ENCODE measurements at places on chromosomes 5 and 9.

- no peak for DNase-seq
Measured at GRCh38 chr9:109733690-109734089, 46.3 kb upstream of the PALM2AKAP2 start.

DNA sequence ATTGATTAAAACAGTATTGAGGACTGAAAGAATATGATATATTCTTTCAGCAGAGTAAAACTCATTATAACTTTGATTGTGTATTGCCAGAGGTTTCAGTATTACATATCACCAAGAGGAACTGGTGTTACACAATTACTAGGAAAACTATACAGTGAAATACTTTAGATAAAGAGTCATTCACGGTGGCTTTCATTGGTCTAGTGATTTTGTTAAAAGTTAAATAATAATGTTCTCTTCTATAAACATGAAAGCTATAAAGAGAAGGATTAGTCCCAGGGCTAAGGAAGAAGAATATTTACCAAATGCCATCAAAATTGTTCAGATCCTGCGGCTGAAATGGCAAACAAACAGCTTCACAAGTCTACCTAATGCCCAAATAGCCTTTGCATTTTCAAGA lies 306.2 kb downstream of the SEMA5A start:
- DNase-seq = no peak

DNA sequence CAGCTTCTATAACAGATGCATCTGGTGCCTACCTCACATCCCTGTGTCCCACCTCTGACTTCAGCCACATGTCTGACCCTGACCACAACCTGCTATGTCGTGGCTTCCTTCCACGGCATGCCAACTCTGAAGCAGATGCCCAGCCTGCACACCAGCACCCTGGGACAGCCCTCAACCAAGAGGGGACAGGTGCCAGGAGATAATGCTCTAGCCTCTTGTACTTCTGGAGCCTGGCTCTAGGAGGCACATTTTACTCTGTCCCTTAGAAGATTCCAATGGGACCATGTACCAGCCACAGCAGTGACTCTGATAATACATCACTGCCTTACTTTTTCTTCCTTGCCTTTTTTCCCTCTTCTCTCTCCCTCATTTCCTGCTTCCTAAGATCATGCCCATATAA lies 51.4 kb downstream of the EBF1 start:
- DNase-seq = no peak

DNA sequence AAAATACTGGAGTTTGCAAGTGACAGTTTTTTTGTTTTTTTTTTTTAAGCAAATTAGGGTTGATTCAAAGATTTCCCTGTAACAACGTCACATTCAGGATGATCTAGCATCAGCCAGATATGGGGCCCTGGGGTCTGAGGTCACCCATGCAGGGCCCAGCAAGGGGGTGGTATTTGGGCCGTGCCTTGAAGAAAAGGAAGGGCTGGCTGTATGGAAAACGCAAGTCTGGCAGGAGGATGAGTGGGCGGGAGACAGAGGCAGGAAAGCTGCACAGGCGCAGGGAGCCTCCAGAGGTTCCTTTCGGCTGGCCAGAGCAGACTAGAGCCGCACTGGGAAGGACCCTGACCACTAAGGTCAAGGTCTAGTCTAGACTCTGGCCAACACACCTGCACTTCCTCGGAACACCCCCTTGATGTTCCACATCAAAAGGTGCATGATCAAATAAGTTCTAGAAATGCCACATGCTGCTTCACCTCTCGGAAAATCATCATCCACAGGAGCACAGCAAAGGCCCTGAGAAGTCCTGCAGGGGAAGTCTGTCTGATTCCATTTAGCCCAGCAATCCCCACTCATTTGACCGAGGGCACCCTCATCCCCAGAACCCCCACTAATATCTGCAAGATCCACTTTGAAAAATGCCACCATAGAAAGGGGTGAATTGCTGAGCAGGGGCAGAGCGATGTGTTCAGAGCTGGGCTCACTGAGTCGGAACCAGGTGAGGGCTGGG lies 21.1 kb upstream of the CPLX2 start:
- no peak for DNase-seq

DNA sequence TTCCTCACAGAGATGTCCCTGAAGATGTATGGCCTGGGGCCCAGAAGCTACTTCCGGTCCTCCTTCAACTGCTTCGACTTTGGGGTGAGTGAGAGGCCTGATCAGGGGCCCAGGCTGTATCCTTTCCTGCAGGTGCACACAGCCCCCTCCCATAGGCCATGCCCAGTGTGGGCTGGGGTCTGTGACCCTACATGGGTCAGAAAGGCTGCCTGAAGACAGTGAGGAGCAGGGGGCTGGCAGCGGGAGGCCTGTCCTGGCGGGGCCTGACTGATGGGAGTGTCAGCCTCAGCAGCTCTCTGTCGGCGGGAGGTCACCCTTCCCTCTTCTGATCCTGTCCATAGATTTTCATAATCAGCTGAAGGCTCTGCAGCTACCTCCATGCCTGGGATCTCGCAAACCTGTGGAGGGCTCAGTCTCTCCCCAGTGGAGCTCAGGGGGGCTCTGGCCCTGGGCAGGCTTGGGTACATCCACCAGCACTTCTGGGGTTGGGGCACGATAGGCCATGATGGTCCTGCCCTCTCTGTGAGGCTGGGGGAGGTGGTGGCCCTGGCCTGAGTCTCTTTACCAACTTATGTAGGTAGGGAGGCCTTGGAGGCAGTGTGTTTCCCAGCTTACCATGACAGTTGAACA lies 98.5 kb downstream of the CACNA1B start:
- DNase-seq = peak; percentile 36

DNA sequence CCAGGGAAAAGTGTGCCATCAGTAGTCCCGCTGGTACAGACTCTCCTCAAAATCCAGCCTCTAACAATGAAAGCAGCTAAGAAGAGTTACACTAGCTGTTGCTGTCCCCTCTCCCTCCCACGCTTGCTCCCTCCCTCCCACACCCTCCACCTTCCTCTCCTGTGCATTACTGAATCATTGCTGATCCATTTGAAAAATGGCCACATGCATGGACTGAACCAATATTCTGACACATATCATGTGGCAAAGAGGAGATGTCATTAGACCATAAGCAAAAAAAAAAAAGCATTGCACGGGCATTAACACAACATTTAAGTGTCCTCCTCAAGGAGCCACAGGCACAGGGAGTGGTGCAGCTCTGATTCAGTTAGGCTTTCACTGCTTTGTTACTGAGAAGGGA lies 37.9 kb downstream of the LHFPL2 start:
- DNase-seq = no peak

GRCh38 chr5:127550652-127551409 lies 33.4 kb downstream of the PRRC1 start:
- no peak for DNase-seq

- DNase-seq = peak; percentile 88
Measured at GRCh38 chr5:54517512-54518145, at the start of gene SNX18. Gene SNX18 (plus strand): TSS chr5:54517759. CDS start chr5:54517953, 194 bp downstream.

DNA sequence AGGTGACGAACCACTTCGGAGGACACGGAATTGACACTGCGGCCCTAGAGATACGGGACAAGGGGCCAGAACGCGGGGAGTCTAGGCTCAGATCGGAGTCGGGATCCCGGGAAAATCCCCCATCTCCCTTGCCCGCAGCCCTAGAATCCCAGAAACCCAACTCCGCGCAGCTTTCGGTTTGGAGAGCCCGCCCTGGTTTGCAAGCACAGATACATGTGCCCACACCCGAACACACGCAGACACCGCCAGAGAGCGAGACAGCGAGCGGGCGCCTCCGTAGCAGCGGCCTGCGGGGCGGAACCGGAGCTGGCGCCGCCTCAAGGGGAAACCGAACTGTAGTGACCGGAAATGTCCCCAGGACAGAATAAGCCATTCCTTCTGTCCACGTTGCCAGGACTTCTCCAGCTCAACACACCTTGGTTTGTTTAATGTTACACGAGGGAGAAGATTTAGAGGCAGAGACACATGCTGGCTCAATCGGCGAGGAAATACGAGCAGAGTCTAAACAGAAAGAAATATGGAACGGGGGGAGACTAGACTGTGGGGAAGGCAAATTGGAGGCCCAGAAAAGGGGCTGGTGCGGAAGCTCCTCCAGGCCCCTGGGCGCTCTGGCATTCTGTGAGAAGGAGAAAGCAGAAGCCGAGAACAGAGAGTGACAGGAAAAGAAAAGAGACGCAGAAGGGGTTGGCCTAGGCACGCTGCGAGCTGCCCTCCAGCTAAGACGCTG lies 2.9 kb upstream of the PAX5 start:
- no peak for DNase-seq

GRCh38 chr9:2729003-2729402 lies 11.7 kb downstream of the KCNV2 start:
- DNase-seq = no peak

DNA sequence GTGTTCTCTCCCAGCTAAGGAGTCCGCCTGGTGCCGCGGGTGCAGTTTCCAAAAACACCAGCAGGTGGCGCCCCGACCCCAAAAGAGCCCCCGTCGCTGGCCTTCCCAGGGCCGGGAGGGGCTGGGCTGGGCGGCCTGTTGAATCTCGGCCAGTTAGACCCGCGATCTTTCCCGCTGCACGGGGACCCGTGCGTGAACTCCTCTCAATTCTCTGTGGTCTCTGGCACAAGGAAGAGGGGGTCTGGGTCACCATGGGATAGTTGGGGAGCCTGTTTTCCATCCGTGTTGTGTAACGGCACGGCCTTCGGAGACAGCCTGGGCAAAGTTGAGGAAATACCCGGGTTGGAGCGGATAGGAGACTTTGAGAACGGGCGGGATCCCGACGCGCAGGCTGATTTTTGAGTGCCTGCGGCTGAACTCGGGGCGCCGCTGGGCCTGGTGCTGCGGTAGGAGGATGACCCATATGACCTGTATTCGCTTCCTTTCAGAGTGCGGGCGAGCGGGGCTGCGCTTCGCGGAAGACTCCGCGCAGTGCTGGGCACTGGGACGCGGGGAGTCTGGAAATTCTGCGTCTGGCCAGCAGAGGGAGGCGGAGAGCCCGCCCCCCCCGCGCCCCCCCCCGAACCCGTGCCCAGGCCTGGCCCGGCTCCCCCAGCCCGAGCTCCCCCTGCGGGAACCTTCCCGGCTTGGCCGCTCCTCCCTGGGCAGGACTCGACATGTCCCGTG lies 7.9 kb upstream of the PSD2 start:
- DNase-seq = peak; percentile 99

GRCh38 chr9:27276193-27277030 lies 20.5 kb downstream of the EQTN start:
- no peak for DNase-seq

GRCh38 chr5:89988998-89989655 lies 420.4 kb downstream of the CETN3 start:
- no peak for DNase-seq

GRCh38 chr9:137828527-137829259 lies 48.9 kb upstream of the CACNA1B start:
- DNase-seq = peak; percentile 61

- DNase-seq = no peak
Measured at GRCh38 chr5:147169399-147169798, 65.4 kb upstream of the STK32A start.
